G401 (cell line): ENCODE measurements at places on chromosomes 2 and 18. TPM values are rescaled to one million over a fixed set of nuclear protein-coding genes. Genes with fewer than 3 reads are reported as not detected.

EGR4 gene
- total RNA-seq = not detected in 2 replicates

RANBP2 gene
- total RNA-seq = 27.2 and 46.8 TPM in 2 replicates

KCTD1 gene
- 11.5 and 26.0 TPM in 2 replicates for total RNA-seq

DNA sequence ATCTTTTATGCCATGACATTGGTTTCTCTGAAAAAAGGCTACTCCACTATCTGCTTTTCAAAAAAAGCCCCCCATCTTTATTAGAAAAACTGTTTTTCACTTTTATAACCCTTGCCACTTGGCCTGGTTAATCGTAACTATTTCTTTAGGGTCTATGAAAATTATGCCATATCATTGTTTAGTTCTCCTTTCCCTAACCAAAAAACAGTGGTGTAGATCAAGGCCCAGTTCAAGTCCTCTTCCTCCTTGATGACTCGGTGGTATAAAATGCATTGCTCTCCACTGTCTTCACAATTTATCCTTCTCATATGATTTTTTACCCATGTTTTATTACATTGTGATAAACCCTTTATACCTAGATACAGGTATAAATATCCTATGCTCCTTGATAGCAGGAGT is 205.5 kb downstream of the ZNF521 start:
- DNase-seq = no peak

DNA sequence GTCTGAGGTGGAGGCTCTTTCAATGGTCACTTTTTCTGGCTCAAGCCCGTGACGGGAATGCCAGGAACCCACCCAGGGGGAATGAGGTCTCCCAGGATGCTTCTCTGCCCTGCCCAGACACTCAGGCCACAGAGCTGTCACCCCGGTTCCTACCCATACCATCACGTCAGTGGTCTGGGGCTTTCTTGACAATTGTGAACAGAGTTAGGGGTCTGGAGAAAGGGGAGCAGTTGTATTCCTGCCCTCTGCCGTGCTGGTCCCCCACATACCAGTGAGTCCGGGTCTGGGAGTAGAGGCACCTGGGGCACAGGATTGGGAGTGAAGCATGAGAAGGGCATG is 97.2 kb downstream of the B3GNT2 start:
- no peak for DNase-seq

DNA sequence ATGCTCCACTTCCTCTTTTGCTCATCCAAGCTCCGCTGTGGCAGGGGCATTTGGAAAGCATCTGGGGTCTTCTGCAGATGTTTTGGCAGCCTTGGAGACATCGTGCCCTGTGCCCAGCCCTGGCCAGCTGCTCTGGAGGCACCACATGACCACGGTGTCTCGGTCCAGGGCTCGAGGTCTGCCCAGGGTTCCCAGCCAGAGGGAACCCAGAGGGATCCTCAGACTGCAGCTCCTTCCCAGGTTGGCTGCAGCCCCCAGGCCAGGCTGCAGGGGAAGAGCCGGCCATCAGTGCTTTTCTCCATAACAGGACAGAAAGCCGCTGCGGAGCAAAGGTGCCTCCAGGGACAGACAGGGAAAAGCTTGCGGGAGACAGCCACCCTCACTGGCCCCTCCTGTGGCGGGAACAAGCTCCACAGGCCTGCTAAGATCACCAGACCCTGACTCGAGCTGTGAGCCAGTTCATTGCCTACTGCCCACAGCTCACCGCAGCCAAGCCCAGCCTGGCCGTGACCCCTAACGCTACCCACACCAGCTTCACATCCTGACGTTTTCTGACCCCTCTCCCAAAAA is 74.7 kb downstream of the SMAD7 start:
- DNase-seq = no peak

DNA sequence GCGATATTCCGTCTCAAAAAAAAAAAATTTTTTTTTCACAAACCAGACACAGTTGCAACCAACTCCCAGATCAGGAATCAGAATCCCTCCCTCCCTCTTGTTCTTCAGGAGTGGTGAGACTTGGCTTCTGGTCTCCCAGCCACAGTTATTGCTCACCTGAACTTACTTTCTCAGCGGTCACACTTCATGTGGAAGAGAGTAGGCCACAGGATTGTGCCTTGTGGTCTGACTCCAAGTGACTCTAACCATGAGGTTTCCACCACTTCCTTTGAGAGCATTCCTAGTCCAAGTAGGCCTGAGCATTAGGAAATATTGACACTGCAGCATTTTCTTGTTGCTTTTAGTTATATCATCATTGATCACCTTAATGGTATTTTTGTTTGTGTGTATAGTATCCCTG is 12.1 kb downstream of the FMNL2 start:
- no peak for DNase-seq

DNA sequence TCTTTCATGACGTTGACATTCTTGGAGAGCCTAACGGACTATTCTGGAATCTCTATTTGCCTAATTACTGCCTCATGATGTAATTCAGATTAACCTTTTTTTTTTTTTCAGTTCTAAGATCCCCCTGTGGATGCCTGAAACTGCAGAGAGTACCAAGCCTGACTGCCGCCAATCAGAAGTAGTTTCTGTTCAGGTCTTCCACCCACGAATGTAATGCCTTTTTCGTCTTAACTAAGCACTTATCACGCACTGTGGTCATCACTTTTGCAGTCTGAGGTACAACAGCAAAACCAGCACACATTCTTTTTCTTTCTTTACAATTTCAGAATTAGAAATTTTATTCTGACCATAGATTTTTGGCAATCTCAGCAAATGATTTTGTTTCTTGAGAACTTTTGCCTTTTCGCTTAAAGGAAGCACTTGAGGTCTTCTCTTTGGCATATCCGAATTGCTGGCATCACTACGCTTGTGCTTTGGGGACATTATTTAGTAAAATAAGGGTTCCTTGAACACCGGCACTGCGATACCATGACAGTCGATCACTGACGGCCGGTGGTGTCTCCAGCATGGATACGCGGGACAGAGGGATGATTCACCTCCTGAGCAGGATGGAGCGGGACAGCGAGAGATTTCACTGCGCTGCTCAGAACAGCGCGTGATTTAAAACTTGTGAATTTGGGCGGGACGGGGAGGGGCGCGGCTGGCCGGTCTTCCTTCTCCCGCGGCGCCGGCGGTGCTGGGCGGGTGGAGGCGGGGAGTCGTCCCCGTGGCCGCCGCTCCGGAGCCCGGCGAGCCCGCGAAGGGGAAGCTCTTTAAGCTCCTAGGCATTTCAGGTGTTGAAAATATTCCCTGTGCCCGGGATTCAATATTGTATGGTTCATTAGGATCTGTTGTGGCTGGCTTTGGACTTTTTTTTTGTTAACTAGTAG is 32.0 kb upstream of the GPR55 start:
- DNase-seq = no peak
